Stimulated activated CD8-positive, alpha-beta memory T cell treated with anti-CD3 and anti-CD28 coated beads, Interleukin-15, amount 100 ng/mL, for 4 hours (primary cell): ENCODE measurements at places on chromosomes 16 and 17.

GRCh38 chr17:10210151-10210574, 11.8 kb upstream of the GAS7 start:
- no peak for DNase-seq

- no peak for DNase-seq
Observed at GRCh38 chr16:4746215-4746614, 11.9 kb downstream of the DNAAF8 start.

- no peak for DNase-seq
Observed at GRCh38 chr17:16905593-16906191, 66.2 kb downstream of the TNFRSF13B start.

DNA sequence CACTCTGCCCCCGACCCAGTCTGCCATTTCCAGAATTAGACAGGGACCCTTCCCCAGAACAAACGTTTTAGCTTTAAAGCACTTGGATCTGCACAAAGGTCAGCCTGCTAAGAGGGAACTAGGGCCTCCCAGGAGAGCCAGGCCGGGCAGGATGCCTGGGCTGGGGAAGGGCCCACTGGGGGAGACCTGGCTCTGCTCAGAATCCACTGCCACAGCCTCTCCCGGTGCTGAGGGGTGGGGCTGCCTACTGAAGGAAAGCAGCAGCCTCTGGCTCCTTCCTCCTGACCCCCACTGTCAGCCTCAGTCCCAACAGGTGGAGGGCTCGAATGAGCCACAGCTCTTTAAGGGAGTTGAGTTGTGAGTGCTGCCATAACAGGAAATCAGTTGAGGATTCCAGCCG, 1.7 kb downstream of the YBX2 start:
- DNase-seq, result no peak

GRCh38 chr17:36975922-36976515, 27.3 kb downstream of the AATF start:
- no peak for DNase-seq

DNA sequence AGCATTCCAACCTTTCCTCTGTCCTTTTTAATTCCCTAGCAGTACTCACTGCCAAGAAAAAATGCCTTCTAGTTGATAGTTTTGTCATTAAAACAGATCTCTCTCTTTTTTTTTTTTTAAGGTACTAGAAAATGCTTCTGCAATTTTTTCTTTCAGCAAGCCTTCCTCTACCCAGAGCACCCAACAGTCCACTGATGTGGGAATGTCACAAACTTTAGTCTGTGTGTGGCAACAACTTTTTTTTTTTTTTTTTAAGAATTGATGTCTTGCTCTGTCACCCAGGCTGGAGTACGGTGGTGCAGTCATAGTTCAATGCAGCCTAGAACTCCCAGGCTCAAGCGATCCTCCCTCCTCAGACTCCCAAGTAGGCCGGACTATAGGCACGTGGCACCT, 34.7 kb downstream of the CDRT15 start:
- DNase-seq, result no peak

- no peak for DNase-seq
Observed at GRCh38 chr17:83041305-83041704, 38.1 kb upstream of the METRNL start.

DNA sequence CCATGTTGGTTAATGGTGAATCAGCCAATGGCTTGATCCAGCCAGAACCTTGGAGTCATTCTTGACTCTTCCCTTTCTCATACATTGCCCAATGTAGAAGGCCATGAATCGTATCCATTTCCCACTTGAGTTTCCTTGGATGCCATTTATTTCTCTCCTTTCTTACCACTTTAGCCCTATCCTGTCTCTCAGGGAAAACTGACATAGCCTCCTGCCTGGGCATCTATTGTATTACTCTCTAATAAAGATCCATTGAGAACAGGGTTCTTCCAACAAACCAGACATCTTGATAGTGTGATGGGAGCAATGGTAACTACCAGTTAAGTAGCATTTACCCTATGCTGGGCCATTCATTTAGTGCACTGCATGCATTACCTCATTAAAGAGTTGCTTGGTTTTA, 104.2 kb upstream of the CDH11 start:
- no peak for DNase-seq

- no peak for DNase-seq
Observed at GRCh38 chr17:77096570-77097214, 44.1 kb upstream of the SEC14L1 start.

DNA sequence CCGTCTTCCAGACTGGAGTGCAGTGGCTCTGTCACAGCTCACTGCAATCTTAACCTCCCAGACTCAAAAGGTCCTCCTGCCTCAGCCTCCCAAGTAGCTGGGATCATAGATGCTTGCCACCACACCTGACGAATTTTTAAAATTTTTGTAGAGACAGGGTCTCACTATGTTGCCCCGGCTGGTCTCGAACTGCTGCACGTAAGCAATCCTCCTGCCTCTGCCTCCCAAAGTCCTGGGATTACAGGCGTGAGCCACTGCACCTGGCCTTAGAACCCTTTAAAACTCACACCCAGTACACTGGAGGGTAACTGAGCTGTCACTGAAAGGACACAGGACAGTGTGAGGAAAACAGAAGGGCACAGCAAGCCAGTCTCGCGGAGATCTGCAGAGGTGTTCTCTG, 97.6 kb upstream of the NOL11 start:
- no peak for DNase-seq

DNA sequence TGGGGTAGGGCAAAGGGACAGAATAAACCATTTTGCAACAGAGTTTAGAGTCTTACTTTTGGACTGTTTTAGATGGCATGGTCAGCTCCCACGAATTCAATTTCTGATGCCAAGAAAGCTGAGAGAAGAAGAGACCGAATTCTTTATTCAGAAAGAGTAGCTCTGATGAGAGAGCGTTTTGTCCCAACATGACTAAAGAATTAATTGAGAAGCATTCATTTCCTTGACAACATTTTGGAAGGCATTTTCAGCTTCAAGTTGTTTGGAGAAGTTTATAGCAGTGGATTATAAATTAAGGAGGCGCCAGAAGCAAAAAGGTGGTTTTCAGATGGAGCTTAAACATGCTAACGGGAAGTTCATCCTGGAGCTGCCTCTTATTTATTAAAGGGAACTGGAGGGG, 12.2 kb downstream of the GAN start:
- no peak for DNase-seq

DNA sequence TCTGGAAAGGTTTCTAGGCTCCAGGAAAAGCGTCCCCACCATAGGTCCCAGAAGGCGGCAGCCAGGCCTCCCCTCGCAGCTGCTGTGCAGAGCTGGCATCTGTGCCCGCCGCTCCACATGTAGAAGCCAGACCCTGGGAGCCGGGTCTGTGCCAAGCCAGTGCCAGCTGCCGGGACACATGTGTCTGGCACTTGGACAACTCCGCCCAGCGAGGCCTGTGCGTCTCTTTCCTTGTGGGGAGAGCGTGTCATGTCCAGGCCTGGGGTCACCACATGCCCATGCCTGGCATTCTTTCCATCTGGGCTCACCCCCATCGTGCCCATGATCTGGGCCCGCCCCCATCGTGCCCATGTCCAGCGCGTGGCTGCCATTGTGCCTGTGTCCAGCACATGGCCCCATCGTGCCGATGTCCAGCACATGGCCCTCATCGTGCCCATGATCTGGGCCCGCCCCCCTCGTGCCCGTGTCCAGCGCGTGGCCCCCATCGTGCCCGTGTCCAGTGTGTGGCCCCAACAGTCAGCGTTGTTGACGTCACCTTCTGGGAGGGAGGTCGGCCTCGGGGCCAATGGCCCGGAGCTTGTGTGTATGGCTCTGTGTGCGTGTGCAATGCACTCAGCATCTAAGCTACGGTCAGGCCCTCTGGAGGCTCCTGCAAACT, 13.3 kb upstream of the ACSF3 start:
- DNase-seq, result no peak

GRCh38 chr17:31394544-31394943, 3.1 kb downstream of the RAB11FIP4 start:
- DNase-seq, result no peak

DNA sequence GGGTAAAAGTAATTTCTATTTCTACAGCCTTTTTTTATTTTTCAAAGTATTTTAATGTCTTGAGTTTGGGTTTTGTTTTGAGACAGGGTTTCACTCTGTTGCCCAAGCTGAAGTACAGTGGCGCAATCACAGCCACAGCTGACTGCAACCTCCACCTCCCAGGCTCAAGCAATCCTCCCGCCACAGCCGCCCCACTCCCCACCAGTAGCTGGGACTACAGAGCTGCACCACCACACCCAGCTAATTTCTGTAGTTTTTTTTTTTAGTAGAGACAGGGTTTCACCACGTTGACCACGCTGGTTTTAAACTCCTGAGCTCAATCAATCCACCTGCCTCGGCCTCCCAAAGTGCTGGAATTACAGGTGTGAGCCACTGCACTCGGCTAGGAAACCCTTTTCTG, 44.0 kb downstream of the TUBD1 start:
- no peak for DNase-seq

DNA sequence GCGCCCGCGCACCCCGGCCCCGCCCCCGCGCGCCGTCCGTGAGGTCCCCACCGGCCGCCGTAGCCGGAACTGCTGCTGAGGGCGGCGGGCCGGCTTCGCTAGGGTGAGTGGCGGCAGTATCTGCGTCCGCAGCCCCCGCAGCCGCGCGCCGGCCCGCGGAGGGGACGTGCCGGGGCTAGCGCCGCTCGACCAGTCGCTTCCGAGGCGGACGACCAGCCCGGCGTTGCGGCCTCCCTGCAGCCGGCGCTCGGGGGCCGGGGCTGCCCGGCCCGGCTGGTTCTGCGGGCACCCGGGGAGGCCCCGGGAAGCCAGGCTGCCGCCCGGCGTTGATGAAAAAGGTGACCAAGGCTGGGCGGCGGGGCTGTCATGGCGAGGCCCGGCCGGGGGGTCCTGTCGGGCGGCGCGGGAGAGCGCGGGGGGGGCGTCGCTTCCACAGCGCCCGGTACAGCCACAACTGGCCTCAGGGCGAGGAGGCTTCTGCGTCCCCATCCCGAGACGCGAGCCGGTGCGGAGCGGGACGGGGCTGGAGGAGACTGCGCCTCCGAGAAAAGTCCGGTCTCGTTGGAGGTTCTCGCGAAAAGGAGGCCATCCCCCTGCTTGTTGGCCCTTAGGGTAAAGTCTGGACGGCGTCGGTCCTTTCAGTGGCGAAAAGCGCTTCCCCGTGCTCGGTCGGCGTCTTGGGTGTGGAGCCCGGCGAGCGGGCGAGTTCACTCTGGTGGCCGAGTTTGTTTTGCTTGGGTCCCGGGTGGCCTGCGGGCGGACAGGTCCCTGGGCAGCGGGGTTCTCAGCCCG, at the start of gene CRAMP1:
Gene CRAMP1, plus strand, starts transcription at position 41 of the 792 bp plus-strand sequence. CDS start 2,280 bp downstream, outside the sequence.
- DNase-seq, result no peak

DNA sequence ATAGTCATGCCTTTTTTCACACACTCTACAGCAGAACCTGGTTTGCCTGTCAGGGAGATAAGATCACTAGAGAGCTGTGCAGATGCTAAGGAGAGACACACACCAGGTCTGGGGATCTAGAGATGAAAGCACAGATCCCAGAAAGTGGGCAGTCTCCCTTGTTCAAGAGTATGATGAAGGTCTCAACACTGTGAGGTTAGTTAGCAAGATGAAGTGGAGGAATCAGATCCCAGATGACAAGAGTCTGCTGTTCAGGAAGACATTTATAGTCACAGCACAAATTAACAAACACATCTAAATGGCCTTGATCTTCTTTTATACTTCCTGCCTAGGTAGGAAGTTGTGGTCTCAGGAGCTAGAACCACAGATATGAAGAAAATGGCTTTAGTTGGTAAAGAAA, 23.4 kb upstream of the SKAP1 start:
- no peak for DNase-seq

GRCh38 chr16:57865746-57866528, 63.6 kb upstream of the KIFC3 start:
- no peak for DNase-seq
